Chondrocyte (in vitro differentiated cells): ENCODE measurements at places on chromosomes 3 and 15. TPM values are rescaled to one million over a fixed set of nuclear protein-coding genes. Genes with fewer than 3 reads are reported as not detected.

The HRG gene
- total RNA-seq: not detected in 3 replicates

The CHRD gene
- total RNA-seq: 1.4 to 4.7 TPM (median 1.5 TPM) in 3 replicates

DNA sequence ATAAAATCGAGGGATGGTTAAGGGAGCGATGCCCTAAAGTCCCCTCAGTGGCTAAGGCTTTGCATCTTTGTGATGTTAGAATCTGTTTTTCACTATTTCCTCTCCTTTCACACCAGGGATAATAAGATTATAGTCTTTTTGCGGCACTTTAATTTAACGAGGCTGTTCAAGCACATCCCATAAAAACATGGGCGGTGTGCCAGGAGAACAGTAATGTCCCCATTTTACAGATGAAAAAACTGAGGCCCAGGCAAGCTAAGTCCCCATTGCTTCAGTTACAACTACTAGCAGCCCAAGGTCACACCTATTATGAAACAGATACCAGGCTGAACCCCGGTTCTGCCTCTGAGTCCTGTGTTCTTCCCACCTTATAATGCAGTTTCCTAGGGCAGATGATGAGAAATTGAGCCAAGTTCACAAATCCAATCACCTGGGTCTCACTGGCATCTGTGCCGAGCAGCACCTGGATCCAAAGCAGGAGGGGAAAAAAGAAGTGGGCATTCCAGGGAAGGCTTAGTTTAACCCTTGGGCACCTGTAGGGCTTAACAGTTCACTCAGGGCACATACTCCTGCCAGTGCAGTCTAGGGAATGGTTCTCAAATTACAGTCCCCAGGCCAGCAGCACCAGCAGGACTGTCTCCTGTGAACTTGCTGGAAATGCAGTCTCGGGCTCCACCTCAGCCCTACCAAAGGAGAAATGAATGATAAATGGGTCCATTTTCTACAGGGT lies 169.3 kb downstream of the RAB11A start:
- H3K27me3 ChIP-seq: peaks cover 79% of the 10 kb centered on the region
- peaks cover 6% of the 10 kb centered on the region for H3K4me1 ChIP-seq
- H3K36me3 ChIP-seq: no peaks in the 10 kb centered on the region
- no peak overlapping the region for H3K4me3 ChIP-seq
- no peak overlapping the region for H3K27ac ChIP-seq
- no peak for DNase-seq

DNA sequence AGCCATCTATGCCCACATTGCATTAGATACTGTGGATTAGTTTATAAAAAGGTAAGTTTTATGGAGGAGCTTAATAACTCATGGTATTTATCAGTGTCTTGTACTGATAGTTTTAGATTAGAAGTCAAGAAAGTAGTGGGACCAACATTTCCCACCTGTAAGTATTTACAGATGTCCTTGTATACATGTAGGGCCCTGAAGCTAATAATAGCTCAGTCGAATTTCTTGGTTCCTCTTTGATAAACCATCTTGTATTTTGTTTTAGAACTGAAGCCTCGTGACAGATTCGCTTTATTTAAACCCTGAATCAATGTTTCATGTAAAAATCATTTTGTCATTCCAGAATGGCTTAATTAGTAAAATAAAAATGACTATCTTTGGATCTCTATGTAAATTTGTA lies 73.4 kb downstream of the CRYBG3 start:
- no peaks in the 10 kb centered on the region for H3K27me3 ChIP-seq
- no peak overlapping the region for H3K4me3 ChIP-seq
- H3K4me1 ChIP-seq: no peaks in the 10 kb centered on the region
- no peak for DNase-seq
- no peak overlapping the region for H3K27ac ChIP-seq

GRCh38 chr3:13528217-13528867 lies 20.6 kb upstream of the FBLN2 start:
- peak; percentile 61 for DNase-seq
- no peaks in the 10 kb centered on the region for H3K27me3 ChIP-seq
- no peak overlapping the region for H3K4me3 ChIP-seq
- H3K36me3 ChIP-seq: no peaks in the 10 kb centered on the region
- H3K27ac ChIP-seq: peak overlapping the region; percentile 57
- peaks cover 33% of the 10 kb centered on the region for H3K4me1 ChIP-seq

The RHOA gene
- total RNA-seq: 625 to 643 TPM (median 626 TPM) in 3 replicates

DNA sequence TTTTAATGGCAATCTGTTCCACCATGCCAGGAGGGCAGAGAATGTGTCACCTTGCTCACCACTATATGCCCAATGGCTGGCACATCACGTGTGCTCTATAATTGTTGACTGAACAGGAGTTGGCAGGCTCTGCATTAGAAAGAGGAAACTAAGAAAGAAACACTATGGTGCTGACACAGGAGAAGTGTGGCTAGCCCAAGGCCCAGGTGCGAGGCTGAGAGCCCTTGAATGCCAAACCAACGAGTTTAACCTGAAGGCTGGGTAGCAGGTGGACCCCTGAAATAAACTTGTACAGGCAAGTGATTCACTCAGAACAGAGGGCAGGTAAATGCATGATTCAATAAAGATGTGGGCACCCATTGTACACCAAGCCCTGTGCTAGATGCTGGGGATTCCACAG lies 2.4 kb downstream of the CHCHD4 start:
- H3K27ac ChIP-seq: no peak overlapping the region
- no peak for DNase-seq
- H3K4me3 ChIP-seq: no peak overlapping the region
- H3K4me1 ChIP-seq: peaks cover 35% of the 10 kb centered on the region
- H3K36me3 ChIP-seq: peaks cover 1% of the 10 kb centered on the region

The PLAAT1 gene
- total RNA-seq: 0.80 to 2.4 TPM (median 1.6 TPM) in 3 replicates

DNA sequence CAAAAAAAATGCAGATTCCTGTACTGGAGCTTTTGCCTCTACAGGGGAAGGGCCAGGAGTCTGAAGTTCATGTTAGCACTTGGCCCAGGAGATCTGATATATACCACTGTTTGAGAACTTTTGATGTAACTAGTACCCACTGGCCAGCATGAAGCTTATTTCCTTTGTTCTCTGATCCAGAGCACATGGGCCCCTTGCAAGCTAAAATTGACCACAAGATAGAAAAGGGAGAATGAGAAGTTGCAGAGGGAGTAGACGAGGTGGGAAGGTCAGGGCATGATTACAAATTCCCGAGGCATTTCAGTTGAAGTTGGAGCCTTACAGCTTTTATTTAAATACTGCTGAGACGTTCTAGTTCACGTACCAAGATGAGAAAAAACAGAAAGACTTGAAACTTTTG lies 28.2 kb downstream of the TGM4 start:
- no peak overlapping the region for H3K27ac ChIP-seq
- no peak overlapping the region for H3K4me3 ChIP-seq
- DNase-seq: no peak
- H3K4me1 ChIP-seq: peaks cover 8% of the 10 kb centered on the region

- no peaks in the 10 kb centered on the region for H3K27me3 ChIP-seq
- H3K4me3 ChIP-seq: no peak overlapping the region
- peaks cover 4% of the 10 kb centered on the region for H3K4me1 ChIP-seq
- H3K36me3 ChIP-seq: no peaks in the 10 kb centered on the region
- no peak for DNase-seq
These were observed 396.5 kb downstream of the EPHA3 start for GRCh38 chr3:89503891-89504391.

The TF gene
- 1.2 to 3.8 TPM (median 2.2 TPM) in 3 replicates for total RNA-seq

DNA sequence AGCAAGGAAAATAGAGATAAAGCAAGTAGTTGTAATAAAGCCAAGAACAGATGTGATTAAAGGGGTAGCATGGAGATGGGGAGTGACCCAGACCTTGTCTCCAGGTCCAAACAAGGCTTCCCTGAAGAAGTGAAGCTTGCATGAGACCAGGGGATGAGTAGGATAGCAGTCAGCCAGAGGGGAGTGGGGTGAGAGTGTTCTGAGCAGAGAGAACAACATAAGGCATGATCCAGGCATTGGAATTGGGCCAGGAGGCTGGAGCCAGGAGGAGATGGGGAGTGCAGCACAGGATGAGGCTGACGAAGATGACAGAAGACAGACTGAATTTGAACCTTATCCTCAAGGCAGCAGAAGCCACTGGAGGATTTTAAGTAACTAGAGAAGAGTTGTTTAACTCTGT lies 7.2 kb downstream of the TMOD2 start:
- H3K27me3 ChIP-seq: no peaks in the 10 kb centered on the region
- no peak for DNase-seq
- peaks cover 19% of the 10 kb centered on the region for H3K4me1 ChIP-seq
- H3K4me3 ChIP-seq: no peak overlapping the region

The EIF3J gene
- 93.1 to 108 TPM (median 98.0 TPM) in 3 replicates for total RNA-seq

DNA sequence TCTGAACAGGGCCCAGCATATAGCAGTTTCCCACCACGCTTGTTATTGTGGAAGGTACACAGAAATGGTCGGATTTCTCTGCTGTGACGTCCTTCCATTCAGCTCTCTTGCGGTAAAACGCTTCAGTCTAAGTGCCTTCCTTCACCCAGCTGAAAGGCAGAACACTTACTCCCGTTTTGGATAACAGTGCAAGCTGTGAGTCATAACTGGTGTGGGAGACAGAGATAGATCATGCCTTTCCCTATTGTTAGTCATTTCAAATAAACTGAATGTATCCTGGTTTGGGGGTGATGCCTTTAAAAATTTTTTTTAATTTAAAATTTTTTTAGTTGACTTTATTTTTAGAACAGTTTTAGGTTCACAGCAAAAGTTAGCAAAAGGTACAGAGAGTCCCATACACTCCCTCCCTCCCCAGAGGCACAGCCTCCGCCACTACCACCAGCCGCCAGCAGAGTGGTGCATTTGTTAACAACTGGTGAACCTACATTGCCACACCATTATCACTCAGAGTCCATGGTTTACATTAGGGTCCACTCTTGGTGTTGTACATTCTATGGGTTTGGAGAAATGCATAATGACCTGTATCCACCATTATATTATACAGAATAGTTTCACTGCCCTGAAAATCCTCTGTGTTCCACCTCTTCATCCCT lies 94.9 kb upstream of the NSMCE3 start:
- peaks cover 3% of the 10 kb centered on the region for H3K36me3 ChIP-seq
- H3K4me3 ChIP-seq: no peak overlapping the region
- H3K27ac ChIP-seq: no peak overlapping the region

DNA sequence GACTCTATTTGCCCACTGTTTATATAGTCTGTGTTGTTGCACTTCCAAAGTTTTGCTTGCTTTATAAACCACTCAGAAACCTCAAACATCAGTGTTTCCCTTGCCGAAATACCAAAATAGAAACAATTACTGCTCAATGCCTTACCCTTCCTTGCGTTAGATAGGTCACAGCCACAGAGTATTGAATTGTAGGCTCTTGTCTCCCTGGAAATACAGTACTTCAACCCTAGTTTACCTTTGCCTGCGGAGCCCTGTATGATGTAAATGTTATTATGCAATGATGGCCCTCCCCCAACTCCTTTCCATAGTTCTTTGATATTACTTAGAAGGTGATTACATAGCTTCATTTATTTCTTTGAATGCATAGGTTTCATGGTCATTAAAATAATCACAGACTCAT lies 44.2 kb downstream of the SOX2 start:
- H3K4me3 ChIP-seq: no peak overlapping the region
- H3K27me3 ChIP-seq: peaks cover 12% of the 10 kb centered on the region
- no peak overlapping the region for H3K27ac ChIP-seq
- H3K4me1 ChIP-seq: no peaks in the 10 kb centered on the region
- no peak for DNase-seq

The LYZL4 gene
- total RNA-seq: not detected in 3 replicates
